Left ventricle myocardium inferior (tissue), 1 donor: ENCODE measurements at places on chromosomes 6 and 20. TPM values are rescaled to one million over a fixed set of nuclear protein-coding genes. Genes with fewer than 3 reads are reported as not detected.

Gene PRDM13
- total RNA-seq, result not detected

Gene HDGFL1
- not detected for total RNA-seq

Gene COX4I2
- total RNA-seq, result 7.6 TPM

Gene TGM6
- not detected for total RNA-seq

Gene PTCRA
- not detected for total RNA-seq
